ENCODE measurements at places on chromosomes 1 and 21. TPM values are rescaled to one million over a fixed set of nuclear protein-coding genes. Genes with fewer than 3 reads are reported as not detected.
A peak's percentile ranks its signal among the peaks of the same experiment; 100 is the strongest.

SLAMF6 gene
- total RNA-seq, result not detected

FNDC5 gene
- total RNA-seq, result 1.0 TPM

SPRR2E gene
- not detected for total RNA-seq

DNA sequence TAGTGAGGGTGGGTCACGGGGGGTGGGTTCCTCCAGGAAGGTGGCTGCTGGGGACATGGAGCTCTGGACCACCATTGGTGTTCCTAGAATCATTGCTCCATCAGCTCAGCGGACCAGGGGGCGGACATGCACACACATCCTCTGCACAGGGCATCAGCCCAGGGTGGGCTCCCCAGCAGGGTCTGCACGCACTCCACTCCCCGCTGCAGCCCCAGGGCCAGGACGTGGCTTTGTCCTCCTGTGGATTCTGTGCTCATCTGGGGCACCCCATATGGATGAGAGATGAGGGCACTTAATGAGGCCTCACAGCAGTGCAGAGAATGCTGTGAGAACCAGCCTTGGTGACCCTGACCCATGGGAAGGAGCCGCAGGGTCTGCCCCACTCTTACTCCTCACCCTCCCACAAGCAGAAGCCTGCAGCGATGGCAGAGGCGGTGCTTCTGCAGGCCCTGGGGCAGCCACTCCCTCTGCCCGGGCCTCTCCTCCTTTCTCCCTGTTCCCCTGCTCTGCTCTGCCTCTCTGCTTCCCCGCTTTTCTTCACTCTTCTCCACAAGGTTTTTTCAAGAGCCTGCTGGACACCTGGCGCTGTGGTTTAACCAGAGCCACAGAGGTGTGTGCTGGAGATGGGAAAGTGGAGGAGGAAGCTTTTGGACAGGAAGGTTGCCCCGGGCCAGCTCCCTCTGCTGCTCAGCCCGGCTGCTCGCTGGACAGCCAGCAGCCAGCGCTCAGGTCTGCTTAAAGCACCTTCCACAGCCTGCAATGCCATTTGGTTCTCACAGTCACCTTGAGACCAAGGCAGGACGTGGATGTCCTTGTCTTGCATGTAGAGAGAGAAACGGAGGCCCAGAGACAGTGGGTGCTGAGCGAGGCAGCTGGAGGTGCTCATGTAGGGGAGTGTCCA is 26.3 kb upstream of the PCBP3 start:
- no peak overlapping the region for H3K4me3 ChIP-seq
- no peaks in the 10 kb centered on the region for H3K36me3 ChIP-seq
- no peak overlapping the region for H3K27ac ChIP-seq
- H3K4me1 ChIP-seq, result peaks cover 2% of the 10 kb centered on the region
- peaks cover 4% of the 10 kb centered on the region for H3K27me3 ChIP-seq

DNA sequence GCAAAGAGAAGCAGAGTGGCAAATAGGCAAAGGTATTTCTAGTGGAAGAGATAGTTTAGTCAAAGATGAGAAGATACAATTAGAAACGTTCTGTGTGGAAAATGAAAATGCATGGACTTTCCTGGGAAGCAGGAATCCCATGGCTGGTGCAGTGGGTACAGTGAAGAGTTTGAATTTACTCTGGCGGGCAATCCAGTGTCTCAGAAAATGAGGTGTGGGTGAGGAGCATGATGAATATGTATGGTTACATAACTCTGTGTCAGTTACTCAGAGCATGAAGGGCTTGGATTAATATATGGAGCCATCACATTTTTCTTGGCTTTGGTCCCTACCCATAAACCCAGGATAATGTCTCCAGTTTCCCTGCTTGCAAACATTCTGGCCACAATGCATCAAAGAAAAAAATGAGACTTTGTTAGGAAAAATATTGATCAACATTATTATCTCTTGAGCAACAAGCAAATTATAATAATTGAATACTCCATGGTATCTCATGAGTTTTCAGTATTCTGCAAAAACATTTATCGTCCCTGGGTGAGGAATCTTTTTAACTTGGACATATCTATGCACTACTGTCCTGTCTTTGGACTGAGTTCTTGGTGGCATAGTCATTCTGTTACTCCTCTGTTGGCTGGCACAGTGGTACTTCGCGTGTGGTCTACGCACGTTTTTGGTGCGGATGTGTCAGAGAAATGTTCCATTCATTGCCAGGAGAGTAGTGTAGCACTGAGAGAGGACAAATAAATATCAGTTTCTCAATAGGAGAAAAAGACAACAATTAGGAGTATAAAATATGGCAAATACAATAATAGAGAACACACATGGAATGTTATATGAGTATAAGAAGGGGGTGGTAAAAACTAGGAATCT is 173.7 kb upstream of the C1orf105 start:
- peak; percentile 55 for DNase-seq
- no peaks in the 10 kb centered on the region for H3K27me3 ChIP-seq

GRCh38 chr1:70979313-70979712 is 68.3 kb downstream of the PTGER3 start:
- no peak overlapping the region for H3K4me3 ChIP-seq
- H3K27ac ChIP-seq, result no peak overlapping the region
- DNase-seq, result no peak
- no peaks in the 10 kb centered on the region for H3K27me3 ChIP-seq
- H3K4me1 ChIP-seq, result no peaks in the 10 kb centered on the region

DNA sequence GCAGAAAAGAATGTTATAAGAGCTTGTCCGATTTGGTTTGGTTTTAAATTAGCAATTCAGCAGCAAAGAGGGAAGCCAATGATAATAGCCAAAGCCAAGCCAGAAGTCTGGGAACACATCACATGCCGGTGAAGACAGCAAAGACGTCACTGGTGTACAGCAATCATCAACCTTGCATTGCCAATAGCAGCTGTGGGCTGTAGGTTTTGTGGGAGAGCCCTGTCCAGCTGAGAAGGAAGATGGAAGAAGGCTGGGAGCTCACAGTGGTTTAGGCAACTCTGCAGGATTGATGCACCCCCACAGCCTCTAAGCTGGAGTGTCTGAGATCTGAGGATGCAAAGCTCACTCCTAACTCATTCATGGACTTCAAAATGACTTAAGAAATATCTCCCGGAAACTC is 338.7 kb downstream of the SIPA1L2 start:
- no peaks in the 10 kb centered on the region for H3K27me3 ChIP-seq
- DNase-seq, result peak; percentile 19
- H3K36me3 ChIP-seq, result no peaks in the 10 kb centered on the region
- H3K4me3 ChIP-seq, result no peak overlapping the region

DNA sequence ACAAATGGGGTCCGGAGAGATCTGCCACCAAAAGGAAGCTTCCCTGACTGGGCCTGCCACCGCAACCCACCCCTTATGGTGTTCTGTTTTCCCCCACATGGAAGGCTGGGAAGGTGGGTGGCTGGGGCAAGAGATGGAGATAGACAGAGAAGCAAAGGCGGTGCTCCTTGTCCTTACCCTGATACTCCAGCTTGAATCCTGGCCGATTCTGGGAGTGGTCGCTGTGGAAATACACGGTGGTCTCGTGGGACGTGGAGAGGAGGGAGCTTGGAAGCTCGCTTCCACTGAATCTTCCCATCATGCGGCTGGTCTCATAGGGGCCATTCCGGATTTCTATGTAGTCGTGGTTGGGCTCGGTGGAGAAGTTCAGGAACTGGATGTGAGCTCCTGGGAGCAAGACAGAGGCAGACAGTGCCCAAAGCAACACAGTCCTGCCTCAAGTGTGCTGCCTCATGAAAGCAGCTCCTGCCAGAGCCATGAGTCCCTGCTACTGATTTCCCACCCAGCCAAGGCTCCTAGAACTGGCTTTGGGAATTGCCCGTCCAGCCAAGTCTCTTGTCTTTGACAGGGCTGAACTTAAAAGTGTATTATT is 138.5 kb downstream of the ZSCAN20 start:
- no peaks in the 10 kb centered on the region for H3K27me3 ChIP-seq
- no peaks in the 10 kb centered on the region for H3K36me3 ChIP-seq
- no peak for DNase-seq
- H3K27ac ChIP-seq, result no peak overlapping the region

- H3K4me3 ChIP-seq, result no peak overlapping the region
- H3K27me3 ChIP-seq, result no peaks in the 10 kb centered on the region
- DNase-seq, result peak; percentile 3
- peaks cover 16% of the 10 kb centered on the region for H3K36me3 ChIP-seq
- no peak overlapping the region for H3K27ac ChIP-seq
Measured at GRCh38 chr1:3827813-3828307, 29.2 kb downstream of the CEP104 start.

All from fibroblast of lung (primary cell).